ENCODE measurements at places on chromosomes 5 and 9.

DNA sequence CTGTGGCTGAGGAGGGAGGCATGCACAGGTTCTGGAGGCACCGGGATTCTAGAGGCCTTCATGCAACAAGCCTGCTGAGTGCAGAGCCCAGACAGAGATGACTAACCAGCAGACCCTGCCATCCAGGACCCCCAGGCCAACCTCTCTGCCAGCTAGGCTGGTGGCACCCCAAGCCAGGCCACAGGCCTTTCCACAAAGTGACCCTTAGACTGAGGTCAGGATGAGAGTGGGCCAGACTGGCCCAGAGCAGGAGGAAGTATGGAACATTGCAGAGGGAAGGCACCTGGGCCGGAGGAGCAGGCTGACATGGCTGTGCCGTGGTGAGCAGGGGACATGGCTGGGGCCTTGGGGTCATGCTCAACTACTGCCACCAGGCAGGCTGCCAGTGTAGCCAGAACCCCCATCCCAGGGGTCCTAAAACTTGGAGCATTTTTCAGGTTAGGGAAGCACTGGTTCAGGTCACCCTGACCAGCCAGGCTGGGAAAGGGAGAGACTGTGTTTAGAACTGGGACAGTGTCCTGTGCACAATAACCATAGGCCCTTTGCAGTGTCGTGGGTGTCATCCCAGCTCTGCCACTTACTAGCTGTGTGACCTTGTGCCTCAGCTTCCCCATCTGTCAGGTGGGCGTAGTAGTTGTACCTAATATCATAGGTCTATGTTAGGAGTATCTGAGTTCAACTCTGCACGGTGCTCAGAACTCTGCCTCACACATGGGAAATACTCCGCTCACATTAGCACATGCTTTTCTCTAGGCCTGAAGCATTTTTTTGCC is 17.3 kb downstream of the TCF7 start:
- peak; percentile 45 for DNase-seq

DNA sequence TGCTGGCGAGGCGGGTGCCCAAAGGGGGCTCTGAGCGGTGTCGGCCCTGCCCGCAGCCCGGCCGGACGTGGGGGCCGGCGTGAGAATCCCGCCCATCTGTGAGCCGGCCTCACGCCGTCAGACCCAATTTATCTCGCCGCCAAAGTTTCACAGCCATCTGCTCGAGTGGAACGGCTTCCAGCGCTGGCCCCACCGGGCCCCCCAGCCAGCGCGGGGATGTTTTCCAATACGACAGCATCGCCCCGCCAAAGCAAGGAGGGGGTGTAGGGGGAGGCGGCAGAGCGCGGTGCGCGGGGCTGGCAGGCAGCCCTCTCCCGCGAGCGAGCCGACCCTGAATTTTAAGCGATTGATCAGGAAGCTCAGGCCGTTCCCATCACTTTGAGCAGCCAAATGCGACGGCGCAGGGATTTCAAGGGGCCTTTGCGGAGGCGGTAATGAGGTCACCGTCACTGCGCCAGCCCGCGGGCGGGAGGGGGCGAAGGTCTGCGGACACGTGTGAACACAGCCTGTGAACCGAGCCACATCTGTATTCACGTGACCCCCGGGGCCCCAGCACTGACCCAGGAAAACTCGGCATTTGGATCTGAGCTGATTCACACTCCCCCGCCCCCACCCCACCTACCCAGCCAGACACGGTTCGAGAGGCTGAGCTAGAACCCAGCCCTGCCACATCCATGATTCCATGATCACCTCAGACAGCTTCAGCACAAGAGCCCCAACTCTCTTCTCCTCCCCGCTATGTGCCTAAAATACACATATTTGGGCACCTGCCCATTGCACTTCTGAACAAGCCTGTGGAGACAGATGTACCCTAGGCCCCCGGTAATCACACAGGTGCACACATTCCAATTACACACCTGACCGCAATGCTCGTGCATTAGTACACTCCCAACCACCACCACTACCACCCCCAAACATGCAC is 47.8 kb upstream of the PSD2 start:
- DNase-seq, result peak; percentile 69

- DNase-seq, result no peak
These were observed 79.4 kb downstream of the ZNF366 start for GRCh38 chr5:72427488-72428437.

DNA sequence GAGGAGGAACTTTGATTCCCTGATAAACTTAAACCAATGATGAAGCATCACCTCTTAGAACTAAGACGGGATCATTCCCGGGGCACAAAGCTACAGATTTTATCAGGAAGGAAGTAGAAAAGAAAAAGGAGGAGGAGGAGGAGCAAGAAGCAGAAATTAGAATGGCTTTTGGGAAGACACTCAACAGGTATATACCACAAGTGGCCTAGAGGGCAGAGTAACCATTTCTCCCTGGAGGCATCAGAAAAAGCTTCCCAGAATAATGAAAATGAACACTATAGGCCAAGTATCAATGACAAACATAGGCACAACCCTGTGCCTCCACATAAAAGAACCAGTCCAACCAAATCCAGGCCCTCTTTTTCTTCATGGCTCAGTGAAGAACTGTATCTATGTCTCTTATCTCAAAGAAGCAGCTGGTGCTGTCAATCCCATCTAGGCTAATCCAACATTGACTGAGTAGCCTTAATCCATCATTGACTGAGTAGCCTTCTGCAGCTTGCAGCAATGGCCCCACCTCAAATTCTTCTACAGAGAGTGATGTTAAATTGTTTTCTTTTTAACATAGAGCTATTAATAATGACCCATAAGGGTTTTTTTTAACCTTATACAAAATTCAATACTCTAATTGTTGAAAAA is 178.8 kb upstream of the KIF2A start:
- no peak for DNase-seq

GRCh38 chr9:12922224-12922866 is 147.5 kb downstream of the LURAP1L start:
- DNase-seq, result no peak

- peak; percentile 79 for DNase-seq
These were observed 521 bp upstream of the PTGS1 start for GRCh38 chr9:122370303-122370702.

GRCh38 chr9:130743656-130744055 is 50.1 kb downstream of the EXOSC2 start:
- DNase-seq, result no peak

DNA sequence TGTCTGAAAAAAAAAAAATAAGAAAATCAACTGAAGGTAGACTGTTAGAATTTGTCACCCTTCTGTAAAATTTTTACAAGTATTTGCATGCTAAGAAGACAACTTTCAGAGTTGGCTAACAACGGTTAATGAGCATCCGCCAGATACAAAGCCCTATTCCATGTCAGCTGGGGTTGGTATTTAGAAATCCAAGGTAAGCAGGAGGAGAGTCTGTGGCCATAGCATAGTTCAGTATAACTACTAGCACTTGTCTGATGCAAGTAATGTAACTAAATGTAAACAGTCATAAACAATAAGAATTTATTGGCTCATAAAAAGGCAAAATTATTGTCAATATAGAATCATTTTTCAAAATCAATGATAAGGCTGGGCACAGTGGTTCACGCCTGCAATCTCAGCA is 45.7 kb upstream of the KDM4C start:
- DNase-seq, result no peak
